ENCODE measurements at places on chromosomes 2 and 18.
A peak's percentile ranks its signal among the peaks of the same experiment; 100 is the strongest.

DNA sequence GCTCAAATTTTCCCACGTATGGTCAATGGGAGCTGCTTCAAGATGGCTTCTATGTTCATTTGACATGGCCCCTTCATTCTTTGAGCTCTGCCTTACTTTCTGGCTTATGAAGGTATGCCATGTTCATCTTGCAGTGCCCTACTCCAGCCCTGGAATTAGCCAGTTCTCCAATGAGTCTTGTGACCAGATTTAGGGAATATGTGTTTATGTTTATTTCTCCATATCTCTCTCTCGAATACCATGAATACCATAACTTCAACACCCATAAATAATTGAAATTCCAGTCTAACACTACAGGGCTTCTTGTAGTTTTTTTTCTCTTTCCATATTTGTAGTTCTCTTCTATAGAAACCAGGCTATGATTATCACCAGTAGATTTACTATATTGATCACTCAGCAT is 39.7 kb downstream of the EPB41L5 start:
- DNase-seq = no peak

GRCh38 chr2:40439473-40439872 is 12.4 kb downstream of the SLC8A1 start:
- no peak for DNase-seq

GRCh38 chr2:217611056-217611455 is 391.7 kb downstream of the TNS1 start:
- DNase-seq = no peak

GRCh38 chr2:43021791-43022509 is 204.5 kb downstream of the ZFP36L2 start:
- DNase-seq = no peak

DNA sequence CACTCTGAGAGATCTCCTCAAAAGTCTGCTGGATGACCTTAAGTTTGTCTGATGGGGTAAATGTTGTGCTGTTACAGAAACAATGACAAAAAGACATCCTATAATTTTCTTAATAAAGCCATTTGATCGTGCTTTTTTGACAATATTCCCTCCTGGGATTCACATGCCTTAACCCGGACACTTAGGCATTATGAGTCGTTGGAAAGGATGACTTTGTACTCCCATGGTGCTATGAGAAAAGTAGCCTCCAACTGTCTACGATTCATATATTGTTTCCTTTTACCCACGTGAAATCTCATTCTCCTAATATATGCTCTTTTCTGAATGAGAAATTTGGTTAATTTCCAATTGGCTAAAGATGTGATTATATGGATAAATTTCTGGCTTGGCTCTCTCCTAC is 6.1 kb upstream of the MPP4 start:
- DNase-seq = no peak

DNA sequence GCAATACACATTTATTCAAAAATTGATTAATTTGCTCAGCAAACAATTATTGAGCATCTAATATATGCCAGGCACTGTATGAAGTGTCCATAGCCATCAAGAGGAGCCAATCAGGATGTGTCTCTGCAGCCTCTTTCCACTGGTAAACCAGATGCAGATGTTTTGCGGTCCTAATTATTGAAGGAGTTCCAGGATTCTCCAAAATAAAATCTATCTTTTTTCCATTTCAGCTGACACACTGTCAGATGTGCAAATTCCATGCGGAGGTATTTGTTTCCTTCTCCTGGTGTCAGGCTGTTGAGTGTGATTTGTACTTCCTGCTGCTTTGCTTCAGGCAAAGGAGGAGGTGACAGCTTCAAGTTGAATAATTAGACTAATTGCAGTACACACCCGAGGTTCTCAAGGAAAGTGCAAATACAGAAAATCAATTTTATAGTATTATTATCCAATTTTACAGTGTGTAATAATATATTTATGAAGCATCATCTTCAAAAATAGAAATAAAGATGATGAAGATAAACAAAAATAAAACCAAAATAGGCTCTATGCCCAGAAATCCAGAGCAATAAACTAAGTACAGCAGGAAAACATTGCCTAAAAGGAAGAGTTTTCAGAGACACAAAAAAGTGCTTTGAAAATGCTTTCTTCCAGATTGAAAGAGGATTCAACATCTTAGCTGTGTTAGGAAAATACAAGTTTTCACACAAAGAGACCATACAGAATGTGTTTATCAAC is 1352.9 kb upstream of the CHAC2 start:
- DNase-seq = no peak

DNA sequence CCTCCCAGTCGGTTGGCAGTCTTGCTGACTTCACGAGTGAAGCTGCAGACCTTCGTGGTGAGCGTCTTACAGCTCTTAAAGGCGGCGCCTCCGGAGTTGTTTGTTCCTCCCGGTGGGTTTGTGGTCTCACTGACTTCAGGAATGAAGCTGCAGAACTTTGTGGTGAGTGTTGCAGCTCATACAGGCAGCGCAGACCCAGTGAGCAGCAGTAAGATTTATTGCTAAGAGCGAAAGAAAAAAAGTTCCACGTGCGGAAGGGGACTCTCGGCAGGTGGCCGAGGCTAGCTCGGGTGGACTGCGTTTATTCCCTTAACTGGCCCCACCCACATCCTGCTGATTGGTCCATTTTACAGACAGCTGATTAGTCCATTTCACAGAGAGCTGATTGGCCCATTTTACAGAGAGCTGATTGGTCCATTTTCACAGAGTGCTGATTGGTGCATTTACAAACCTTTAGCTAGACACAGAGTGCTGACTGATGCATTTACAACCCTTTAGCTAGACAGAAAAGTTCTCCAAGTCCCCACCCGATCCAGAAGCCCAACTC is 240.3 kb downstream of the LRATD1 start:
- DNase-seq = no peak

DNA sequence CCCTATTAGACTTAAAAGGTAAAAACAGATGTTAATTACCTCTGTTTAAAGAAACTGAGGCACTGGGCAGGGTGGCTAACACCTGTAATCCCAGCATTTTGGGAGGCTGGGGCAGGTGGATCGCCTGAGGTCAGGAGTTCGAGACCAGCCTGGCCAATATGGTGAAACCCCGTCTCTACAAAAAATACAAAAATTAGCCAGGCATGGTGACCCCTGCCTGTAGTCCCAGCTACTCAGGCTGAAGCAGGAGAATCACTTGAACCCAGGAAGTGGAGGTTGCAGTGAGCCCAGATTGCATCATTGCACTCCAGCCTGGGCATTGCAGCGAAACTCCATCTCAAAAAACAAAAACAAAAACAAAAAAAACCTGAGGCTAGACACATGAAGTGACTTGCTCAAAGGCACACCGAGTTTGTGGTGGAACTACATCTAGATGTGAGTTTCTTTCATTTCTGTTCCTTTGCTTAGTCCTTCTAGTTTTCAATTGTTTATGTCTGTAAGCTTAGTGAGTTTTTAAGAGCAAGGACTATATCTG is 40.7 kb downstream of the SLC4A1AP start:
- no peak for DNase-seq

DNA sequence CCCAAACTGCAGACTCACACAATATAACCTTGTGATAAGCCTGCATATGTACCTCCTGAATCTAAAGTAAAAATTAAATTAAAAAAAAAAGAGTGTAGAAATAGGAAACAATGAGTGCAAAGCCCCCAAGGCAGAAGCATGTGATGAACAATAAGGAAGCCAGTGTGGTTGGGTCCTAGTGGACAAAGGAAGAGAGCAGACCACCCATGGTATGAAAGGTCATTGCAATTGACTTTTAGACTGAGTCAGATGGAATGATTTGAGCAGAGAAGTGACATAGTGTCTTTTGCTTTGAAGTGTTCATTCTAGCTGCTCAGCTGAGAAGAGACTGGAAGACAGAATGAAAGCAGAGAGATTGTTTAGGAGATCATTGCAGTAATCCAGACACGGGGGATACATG is 417.1 kb downstream of the RAD51AP2 start:
- no peak for DNase-seq

GRCh38 chr2:8224347-8225190 is 457.3 kb upstream of the ID2 start:
- no peak for DNase-seq

DNA sequence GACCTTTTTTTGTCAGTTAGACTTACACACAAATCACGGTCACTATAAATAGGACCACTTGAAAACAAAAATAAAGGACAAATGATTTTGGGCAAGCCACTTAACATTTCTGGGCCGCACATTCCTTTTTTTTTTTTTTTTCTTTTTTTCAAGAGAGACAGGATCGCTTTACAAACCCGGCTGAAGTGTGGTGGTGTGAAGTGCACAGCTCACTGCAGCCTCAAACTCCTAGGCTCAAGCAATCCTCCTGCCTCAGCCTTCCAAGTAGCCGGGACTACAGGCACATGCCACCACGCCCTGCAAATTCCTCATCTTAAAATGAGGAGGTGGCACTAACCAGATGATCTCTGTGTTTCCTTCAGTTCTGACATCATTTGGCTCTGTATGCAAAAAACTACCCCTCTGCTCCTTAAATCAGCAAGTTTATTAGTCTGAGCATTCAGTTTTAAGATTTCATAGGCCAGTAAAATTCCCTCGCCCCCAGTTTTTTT is 28.3 kb upstream of the MRO start:
- DNase-seq = no peak

DNA sequence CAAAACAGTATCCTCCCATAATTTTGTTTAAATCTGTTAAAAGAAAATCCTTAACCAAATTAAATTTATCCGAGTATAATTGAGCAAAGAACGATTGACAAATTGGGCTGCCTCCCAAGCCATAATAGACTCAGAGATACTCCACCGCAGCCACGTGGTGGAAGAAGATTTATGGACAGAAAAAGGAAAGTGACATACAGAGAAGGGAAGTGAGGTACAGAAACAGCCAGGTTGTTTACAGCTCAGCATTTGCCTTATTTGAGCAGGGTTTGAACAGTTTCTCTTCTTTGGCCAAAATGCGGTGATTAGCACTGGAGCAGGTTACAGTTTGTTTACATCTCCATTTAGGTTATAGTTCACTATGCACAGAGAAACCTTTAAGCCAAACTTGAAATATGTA is 60.8 kb downstream of the KYNU start:
- DNase-seq = no peak

DNA sequence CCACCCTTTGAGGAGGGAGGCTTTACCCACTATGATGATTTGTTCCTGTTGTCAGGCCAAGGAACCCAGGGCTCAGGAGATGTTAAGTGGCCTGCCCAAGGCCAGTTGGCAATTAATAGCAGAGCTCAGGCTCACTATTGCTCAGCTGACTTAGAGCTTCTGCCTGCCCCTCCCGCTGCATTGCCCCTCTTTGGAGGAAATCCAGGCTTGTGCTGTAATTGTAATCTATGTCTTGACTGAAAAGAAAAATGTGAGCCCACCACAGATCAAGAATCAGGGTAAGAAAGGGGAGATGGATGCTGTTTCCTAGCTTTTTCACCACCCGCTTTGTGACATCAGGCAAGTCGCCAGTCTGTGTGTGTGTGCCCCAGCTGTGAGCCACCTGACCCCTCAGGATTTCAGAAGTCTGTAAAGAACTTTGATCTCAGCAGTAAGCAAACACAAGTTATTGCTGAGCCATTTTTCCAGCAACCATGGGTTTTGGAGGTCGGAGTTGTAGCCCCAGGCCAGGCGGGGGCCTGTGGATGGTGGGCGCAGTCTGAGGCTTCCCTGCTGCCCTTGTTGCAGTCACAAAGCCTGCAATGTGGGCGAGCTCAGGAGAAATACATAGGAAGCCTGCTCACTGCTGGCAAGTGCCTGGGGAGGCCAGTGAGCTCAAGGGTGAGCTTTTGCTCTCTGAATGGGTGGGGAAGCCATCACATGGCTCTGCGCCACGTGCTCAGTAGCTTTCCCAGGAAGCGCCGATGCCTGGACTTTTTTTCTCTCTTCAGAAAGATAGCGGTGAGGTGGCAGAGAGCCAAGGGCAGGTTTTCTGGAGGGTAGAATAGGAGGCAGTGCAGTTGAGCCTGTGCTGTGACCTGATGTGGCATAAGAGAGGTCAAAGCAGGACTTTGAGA is 6.1 kb downstream of the CABLES1 start:
- DNase-seq = no peak

- no peak for DNase-seq
Observed at GRCh38 chr18:37182340-37183135, 353.6 kb downstream of the KIAA1328 start.

DNA sequence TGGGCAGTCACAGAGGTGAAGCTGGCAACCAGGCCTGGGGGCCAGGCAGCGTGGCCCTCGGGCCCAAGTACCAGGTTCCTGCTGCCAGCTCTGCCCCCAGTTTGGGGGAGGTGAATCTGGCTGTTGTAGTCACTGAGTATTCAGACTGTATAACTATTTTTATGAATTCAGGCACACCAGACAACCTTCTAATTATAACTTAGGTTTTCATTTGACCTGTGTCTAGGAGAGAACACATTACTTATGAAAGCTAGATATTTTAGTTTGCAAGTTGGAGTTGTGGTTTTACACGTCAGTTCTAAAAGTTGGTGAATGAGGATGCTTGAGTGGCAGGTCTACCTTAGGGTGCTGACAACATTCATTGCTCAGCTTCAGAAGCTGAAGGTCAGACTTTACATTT is 71.7 kb downstream of the LIMS1 start:
- no peak for DNase-seq

DNA sequence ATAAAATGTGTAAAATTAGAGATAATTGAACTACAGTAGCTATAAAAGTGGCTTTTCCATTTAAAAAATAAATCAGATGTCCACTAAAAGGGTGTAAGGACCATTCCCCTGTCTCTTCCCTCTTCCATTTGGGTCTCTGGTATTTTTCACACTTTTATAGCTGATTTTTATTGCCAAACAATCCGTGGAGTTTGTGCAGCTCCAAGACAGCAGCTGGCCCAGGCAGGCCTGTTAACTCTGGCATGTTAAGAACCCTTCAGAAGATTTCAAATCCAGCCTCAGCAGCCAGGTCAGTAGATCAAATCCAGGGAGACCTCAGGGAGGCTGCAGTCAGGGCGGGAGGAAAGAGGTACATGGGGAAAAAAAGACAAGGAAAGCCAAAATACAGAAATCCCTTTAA is 827.1 kb upstream of the FANCL start:
- no peak for DNase-seq

- no peak for DNase-seq
Observed at GRCh38 chr2:121137571-121137970, 147.4 kb downstream of the TFCP2L1 start.

- DNase-seq = peak; percentile 36
Observed at GRCh38 chr2:152347076-152347475, 12.1 kb downstream of the FMNL2 start.

GRCh38 chr2:104344306-104344705 is 509.6 kb upstream of the POU3F3 start:
- no peak for DNase-seq
